Activated CD8-positive, alpha-beta memory T cell treated with anti-CD3 and anti-CD28 coated beads for 1 hour (primary cell): ENCODE measurements at places on chromosomes 2 and 18.

- DNase-seq: no peak
Measured at GRCh38 chr2:36820942-36821605, 124.6 kb downstream of the VIT start.

DNA sequence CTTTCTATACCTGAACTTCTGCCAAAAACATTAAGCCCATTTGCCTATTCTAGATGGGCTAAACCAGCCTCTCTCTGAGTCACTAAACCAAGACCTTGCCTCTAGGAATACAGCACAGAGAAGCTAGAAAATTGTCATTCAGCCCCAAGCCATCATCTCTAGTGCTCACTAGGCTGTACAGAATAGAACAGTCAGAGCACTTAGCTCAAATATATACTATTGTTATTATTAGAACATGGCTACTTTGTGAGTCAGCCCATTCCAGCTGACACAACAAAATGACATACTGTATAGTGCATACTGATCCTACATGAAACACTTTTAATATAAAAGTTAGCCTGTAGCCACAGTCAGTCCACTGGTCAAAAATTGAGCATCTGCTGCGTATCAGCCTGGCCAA lies 418.8 kb downstream of the NRXN1 start:
- no peak for DNase-seq

GRCh38 chr2:15980605-15981098 lies 40.3 kb downstream of the MYCN start:
- no peak for DNase-seq

GRCh38 chr18:58402247-58402646 lies 226.6 kb downstream of the ALPK2 start:
- DNase-seq: no peak

GRCh38 chr2:210753386-210753785 lies 197.0 kb downstream of the CPS1 start:
- DNase-seq: no peak

DNA sequence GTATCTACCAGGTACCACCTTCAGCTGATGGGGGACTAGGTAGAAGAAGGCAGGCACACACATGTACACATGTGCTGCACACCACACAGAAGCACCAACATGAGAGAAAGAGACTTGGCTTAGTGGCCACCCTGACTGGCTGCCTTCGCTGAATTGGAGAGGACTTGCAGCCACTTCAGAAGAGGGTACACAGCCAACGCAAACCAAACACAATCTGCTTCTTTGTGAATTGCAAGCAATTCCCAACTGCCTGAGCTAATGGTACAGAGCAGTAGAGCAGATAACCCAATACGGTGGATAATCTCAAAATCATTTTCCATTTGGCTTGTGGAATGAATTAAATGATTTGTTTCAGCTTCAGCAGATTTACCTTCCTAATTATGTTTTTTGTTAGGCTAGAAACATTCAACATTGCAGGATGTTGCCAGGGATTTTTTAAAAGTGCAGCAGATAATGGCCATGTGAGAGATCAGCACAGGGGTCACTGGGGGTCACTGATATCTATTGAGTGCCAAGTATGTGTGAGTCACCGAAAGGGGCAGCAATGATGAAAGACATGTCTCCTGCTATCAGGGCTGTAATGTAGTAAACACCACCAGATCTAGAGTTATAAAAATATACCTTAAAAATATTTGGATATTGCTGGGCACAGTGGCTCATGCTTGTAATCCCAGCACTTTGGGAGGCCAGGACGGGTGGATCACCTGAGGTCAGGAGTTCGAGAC lies 652.6 kb downstream of the BCL11A start:
- no peak for DNase-seq

- DNase-seq: no peak
Measured at GRCh38 chr2:219385958-219386520, 1.7 kb downstream of the DNPEP start.

GRCh38 chr2:98078701-98079100 lies 8.3 kb upstream of the VWA3B start:
- no peak for DNase-seq

DNA sequence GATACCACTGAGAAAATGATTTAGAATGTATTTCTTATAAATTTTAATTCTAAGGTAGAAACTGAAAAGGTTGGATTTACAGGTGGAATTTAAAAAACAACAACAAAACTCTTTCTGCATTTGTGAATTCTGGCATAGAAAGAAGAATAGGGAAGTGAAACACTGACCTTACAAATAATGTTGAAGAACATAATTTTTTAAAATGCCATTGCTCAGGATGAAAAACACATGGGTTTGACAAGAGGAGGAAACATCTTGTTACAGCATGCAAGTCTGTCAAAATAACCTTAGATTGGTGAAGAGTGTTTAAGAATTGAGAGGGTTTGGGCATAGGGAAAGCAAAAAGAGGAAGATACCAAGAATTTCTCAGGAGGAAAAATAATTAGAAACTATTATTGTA lies 184.3 kb downstream of the UBE2E3 start:
- no peak for DNase-seq

DNA sequence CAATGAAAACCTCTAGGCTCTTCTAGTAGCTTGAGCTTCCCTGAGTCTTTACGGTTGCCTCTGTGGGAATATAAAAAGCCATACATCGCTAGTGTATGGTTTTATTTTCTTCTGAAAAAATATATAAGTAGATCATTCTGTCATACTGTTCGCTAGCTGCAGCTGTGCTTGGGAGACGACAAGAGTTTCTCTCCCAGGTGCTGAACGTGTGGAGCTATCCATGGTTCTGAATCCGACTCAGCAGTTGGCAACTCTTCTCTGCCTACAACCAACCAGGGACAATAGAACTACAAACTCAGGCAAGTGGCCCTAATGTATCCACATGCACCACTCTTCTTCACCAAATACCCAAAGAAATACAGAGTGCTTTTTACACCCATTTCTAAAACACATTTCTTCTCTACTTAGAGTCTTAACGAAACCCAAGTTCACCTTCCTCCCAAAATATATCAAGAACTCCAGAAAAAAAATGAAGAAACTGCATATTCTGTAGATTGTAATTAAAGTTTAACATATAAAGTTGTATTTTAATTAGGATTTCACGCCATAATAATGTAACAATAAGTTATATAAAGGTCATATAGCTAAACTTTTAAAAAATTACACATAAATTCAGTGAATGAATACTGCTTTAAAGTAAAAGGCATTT lies 2.2 kb upstream of the KCNH7 start:
- DNase-seq: no peak

GRCh38 chr18:59659508-59660170 lies 37.6 kb downstream of the CCBE1 start:
- no peak for DNase-seq

- DNase-seq: no peak
Measured at GRCh38 chr2:107595749-107596148, 230.9 kb upstream of the RGPD4 start.

GRCh38 chr2:10832203-10832936 lies 19.8 kb upstream of the PDIA6 start:
- peak; percentile 74 for DNase-seq

GRCh38 chr18:58966005-58966677 lies 101.5 kb downstream of the ZNF532 start:
- DNase-seq: no peak

DNA sequence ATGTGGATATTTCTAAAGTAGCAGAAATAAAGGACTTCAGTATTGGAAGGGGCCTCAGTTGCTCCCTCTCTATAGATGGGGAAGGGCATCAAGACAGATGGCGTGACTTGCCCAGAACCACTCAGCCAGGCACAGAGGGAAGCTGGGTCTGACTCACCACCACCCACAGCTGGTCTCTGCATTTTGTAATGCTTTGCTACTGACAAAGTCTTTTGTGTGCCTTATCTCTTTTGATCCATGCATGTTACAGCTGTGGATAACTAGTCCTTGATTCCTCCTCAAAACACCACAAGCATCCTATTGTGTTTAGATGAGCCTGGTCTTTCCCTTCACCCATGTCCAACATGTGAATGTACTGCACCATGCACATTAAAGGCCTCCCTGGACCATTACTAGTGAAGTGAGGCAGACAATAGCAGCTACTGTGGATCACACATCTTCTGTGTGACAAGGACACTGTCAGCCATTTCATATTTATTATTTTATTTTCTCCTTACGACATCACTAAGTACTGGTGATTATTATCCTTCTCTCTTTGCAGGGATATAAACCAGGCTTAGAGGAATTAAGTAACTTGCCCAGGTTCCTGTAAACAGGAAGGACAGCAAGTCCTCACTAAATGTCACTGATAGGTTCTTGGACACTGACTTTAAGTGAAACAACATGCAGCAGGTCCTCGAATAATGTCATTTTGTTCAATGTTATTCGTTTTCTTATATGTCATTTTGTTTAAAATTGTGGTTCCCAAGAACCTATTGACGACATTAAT lies 29.6 kb upstream of the IL37 start:
- DNase-seq: no peak

DNA sequence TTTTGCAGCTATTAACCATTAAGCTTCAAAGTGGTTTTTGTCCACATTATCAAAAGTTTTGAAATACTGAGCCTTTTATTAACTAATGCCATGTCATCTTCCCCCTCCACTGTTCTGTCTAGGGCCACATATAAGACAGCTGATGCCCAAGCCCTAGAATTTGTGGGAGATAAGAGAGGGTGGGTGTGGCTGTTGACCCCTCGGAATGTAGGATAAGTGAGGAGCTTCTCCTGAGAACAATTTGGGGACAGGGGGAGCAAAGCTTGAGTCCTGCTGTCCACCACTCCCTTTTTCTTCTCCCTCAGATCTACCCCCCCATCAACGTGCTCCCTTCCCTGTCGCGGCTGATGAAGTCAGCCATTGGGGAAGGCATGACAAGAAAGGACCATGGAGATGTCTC lies 14.3 kb upstream of the ANKRD53 start:
- DNase-seq: no peak

- no peak for DNase-seq
Measured at GRCh38 chr2:121565389-121566250, 34.9 kb downstream of the RNU4ATAC start.

DNA sequence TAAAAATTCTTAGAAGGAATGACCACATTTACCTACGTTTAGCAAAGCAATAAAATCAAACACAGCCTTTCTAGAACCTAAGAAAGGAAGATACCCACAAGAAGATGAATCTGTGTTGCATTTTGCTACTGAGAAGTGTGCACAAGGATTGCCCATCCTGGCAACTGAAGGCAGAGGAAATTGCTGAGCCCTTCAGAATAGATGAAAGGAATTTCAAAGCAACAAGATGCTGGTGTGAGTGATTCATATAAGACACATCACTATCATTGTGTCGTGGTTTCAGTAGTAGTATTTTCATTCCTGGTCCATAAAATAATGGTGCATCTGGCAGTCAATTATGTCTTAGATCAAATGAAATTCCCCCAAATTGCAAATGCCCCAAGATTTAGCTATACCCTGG lies 48.4 kb upstream of the ANKRD44 start:
- no peak for DNase-seq

DNA sequence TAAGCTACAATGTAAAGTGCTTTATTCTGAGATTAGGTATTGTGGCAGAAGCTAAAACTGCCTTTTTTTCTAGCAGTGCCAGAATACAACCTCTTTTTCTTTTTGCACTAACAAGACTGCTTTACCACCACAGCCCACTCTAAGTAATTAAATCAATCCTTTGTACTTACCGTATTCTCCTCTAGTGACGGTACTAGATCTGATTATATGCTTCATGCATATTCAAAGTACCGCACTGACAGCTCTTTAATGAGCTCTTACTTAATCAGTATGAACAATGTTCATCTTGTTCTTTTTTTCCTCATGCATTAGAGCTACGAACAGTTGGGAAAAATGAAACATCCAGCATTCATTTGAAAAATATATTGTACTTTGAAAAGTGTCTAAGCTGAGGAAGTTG lies 16.1 kb upstream of the OTX1 start:
- no peak for DNase-seq

DNA sequence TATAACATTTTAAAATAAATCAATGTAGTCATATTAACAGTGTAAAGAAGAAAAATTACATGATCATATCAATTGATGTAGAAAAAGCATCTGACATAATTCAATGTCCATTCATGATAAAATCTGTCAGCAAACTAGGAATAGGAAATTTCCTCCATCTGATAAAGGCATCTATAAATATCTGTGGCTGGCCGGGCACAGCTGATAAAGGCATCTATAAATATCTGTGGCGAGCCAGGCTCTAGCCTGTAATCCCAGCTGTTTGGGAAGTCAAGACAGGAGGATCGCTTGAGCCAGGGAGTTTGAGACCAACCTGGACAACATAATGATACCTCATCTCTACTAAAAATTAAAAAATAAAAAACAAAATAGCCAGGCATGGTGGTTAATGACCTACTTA lies 18.1 kb upstream of the RANBP2 start:
- DNase-seq: no peak

GRCh38 chr18:60898111-60898510 lies 435.1 kb upstream of the CDH20 start:
- no peak for DNase-seq
